Endodermal cell (in vitro differentiated cells): ENCODE measurements at places on chromosomes 7 and 10. TPM values are rescaled to one million over a fixed set of nuclear protein-coding genes. Genes with fewer than 3 reads are reported as not detected.
A peak's percentile ranks its signal among the peaks of the same experiment; 100 is the strongest.

Gene GPER1
- total RNA-seq, result 0.20 and 0.35 TPM in 2 replicates

Gene RHOBTB1
- total RNA-seq, result 5.6 and 6.8 TPM in 2 replicates

Gene KDM7A
- total RNA-seq, result 19.0 and 24.5 TPM in 2 replicates

Gene EMX2
- total RNA-seq, result 0.07 and 0.18 TPM in 2 replicates

- no peaks in the 10 kb centered on the region for H3K36me3 ChIP-seq
- no peak for DNase-seq
- H3K27ac ChIP-seq, result no peak overlapping the region
- H3K27me3 ChIP-seq, result no peaks in the 10 kb centered on the region
- no peaks in the 10 kb centered on the region for H3K4me1 ChIP-seq
These were observed 196.1 kb downstream of the GRID1 start for GRCh38 chr10:86170255-86171108.

DNA sequence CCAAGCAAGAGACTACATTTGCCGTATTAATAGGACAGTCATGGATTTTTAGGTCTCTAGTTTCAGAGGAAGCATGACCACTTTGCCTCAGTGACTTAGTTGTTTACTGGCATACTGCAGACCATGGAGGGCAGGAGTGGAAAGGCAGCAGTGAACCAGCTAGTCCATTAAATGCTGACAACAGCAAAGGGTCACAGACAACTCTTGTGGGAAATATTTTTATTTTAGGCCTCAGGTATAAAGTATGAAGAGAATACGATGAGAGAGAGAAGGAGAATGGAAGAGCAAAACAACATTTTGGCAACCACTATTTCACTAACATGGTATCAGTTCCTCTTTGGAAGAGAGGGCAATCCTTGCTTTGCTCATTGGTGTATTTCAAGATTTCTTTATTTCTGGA lies 118.0 kb downstream of the RELN start:
- H3K27me3 ChIP-seq, result no peaks in the 10 kb centered on the region
- H3K4me1 ChIP-seq, result no peaks in the 10 kb centered on the region
- no peak overlapping the region for H3K4me3 ChIP-seq
- no peaks in the 10 kb centered on the region for H3K36me3 ChIP-seq
- DNase-seq, result no peak

- H3K4me1 ChIP-seq, result peaks cover 10% of the 10 kb centered on the region
- no peaks in the 10 kb centered on the region for H3K27me3 ChIP-seq
- no peaks in the 10 kb centered on the region for H3K36me3 ChIP-seq
- no peak for DNase-seq
These were observed 28.1 kb upstream of the TRIL start for GRCh38 chr7:28986028-28986764.

DNA sequence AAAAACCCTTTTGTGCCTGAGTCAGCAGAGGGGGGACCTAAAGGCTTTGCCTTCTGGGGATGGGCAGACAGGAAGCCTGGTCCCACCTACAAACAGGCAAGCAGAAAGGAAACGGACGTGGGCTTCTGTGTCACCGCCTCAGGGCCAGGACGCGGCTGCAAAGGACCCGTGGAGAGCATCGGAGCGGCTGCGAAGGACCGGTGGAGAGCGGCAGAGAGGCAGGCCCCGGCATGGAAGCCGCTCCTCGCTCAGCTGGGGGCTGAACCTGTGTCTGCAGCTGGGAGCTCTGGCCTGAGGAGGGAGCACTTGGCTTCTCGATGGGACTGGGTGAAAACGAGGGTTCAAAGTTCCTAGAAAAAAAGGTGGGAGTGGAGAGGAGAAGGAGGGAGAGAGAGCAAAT lies 125.4 kb upstream of the PPP2R2D start:
- peak; percentile 88 for DNase-seq
- no peaks in the 10 kb centered on the region for H3K36me3 ChIP-seq
- no peak overlapping the region for H3K4me3 ChIP-seq
- no peaks in the 10 kb centered on the region for H3K27me3 ChIP-seq

DNA sequence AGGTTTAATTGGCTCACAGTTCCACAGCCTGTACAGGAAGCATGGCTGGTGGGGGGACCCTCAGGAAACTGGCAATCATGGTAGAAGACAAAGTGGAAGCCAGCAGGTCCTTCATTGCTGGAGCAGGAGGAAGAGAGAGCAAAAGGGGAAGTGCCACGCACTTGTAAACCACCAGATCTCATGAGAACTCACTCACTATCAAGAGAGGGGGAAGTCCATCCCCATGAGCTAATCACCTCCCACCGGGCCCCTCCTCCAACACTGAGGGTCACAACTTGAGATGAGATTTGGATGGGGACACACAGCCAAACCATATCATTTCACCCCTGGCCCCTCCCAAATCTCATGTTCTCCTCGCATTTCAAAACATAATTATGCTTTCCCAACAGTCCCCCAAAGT lies 171.9 kb upstream of the CACNA2D1 start:
- no peaks in the 10 kb centered on the region for H3K36me3 ChIP-seq
- no peak for DNase-seq
- H3K4me3 ChIP-seq, result no peak overlapping the region
- H3K27ac ChIP-seq, result no peak overlapping the region

- peaks cover 53% of the 10 kb centered on the region for H3K36me3 ChIP-seq
- no peaks in the 10 kb centered on the region for H3K4me1 ChIP-seq
- H3K27me3 ChIP-seq, result no peaks in the 10 kb centered on the region
- DNase-seq, result no peak
These were observed 11.3 kb downstream of the INSIG1 start for GRCh38 chr7:155309021-155309338.

GRCh38 chr7:32048970-32049491 lies 21.2 kb downstream of the PDE1C start:
- DNase-seq, result no peak
- H3K36me3 ChIP-seq, result no peaks in the 10 kb centered on the region
- H3K27ac ChIP-seq, result no peak overlapping the region
- H3K27me3 ChIP-seq, result no peaks in the 10 kb centered on the region
- H3K4me1 ChIP-seq, result no peaks in the 10 kb centered on the region

DNA sequence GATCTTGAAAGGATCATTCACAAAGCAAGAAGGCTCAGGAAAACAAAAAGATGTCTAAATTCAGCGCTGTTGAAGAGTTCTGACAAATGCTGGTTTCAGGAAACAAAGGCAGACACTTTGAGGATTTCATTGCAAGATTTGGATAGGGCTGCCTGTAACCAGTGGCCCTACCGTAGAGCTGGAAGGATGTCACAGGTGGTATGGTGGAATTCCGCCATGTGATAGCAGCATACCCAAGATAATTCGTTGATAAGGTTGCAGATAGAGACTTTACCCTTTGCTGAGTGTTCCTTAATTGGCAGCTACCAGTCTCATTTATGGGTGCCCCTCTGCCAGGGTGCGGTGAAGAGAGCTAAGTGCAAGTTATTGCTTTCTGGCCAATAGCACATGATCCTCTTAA lies 100.1 kb downstream of the WDR11 start:
- H3K36me3 ChIP-seq, result no peaks in the 10 kb centered on the region
- peak; percentile 55 for DNase-seq
- peaks cover 19% of the 10 kb centered on the region for H3K4me1 ChIP-seq
- H3K4me3 ChIP-seq, result peak overlapping the region; percentile 52
- H3K27me3 ChIP-seq, result peaks cover 11% of the 10 kb centered on the region
- H3K27ac ChIP-seq, result no peak overlapping the region

DNA sequence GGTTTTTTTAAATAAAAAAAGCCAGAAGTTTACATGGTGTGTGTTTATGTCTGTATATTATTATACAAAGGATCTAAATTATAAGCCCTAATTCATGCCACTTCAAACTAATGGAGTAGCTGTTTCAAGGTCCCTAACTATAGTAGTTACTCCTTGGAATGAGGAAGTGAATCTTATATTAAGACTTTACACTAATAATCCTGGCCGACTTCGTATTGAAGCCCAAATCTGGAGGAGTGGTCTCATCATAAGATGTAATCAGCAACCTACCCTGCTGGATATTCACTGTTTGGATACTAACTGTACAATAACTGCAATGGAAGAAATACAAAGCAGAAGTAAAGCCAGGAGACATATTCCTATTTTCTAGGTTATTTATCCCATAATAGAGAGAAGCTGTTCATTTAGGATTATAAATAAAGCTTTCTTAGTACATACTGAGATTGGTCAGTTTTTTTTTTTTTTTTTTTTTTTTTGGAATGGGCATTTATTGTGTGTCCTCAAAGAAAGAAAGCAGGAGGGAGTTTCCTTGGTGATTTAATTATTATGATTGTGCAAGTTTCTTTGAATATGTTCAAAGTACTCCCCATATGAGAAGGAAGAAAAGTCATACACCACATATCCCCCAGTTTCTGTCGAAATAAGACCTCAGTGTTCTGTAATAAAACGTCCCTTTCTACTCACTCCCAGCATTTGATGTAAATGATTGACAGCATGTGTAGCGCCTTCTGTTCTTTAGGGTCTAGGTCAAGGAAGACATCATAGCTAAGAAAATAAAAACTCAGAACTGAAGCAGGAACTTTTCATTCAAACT lies 397.8 kb downstream of the EXOC4 start:
- no peak overlapping the region for H3K4me3 ChIP-seq
- H3K4me1 ChIP-seq, result no peaks in the 10 kb centered on the region
- DNase-seq, result no peak

DNA sequence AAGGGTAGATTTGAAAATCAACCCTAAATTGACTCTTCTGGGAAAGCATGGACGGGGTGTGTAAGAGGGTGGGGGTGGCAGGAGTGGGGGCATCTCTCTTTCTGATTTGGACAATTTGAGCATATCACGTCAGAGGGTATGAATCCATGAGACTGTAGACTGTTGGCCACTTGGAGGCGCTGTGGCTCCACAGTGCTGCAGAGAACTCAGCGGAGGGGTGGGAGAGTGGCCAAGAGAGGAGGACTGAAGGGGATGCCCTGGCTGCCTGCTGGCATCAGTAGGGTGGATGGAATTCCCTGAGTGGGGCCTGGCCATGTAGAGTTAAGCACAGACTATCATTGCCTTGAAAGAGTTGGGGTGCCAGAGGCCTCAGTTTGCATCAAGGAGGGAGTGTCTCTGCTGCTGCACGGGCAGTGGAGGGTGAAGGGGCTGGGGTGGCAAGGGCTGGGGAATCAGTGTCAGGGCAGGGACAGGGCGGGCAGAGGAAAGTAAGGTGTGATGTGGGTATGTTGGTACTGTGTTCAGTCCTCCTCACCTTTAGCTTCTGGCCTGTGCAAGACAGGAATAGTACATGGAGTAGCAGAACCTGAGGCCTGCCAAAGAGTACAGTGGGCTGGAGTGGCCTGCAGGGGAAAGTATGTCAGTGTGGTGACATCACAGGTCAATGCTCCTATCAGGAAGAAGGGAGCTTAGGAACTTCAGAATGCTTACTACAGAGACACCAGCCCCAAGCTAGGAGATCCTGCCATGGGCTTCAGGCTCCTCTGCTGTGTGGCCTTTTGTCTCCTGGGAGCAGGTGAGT lies 133.5 kb upstream of the PRSS58 start:
- H3K4me1 ChIP-seq, result no peaks in the 10 kb centered on the region
- no peak overlapping the region for H3K4me3 ChIP-seq
- peak; percentile 92 for DNase-seq

DNA sequence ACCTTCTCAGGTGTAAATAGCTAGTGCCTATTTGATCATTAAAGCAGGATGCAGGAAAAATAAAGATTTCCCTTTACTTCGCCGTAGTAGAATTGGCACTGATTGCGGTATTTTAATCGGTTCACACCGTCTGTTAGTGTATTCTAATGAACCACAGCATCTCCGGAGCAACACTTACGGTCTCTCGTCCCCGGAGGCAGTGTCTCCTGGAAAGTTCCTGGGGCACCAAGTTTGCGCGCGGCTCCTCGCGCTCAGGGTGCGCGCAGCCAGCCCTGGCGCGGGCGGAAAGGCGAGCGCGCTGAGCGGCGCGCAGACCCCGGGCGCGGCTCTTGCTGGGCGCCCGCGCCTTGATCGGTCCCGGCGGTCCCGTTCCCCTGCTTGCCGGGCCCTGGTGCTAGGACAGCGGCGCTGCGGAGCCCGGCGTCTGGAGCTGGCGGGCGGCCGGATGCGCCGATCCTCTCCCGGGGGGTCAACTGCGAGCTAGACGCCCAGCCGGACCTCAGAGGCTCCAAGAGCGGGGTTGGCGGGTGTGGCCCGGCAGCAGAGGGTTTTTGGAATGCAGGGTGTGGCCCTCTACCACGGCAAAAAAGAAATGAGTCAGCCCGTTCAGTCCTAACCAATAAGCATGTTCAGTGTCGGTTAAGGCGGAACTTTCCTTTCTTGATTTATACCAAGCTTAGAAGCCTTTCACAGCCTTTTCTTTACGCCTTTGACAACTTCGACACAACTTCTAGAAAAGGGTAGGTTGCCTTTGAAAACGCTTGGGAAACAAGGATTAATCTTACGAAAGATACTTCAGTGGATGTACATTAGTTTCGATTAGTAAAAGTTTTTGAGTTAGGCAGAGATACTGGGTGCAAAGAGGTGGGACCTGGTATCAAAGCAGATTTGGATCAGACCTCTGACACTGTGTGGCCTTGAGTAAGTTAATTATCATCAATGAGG lies 166.8 kb upstream of the ASAH2 start:
- peak overlapping the region; percentile 88 for H3K4me3 ChIP-seq
- no peak overlapping the region for H3K27ac ChIP-seq
- DNase-seq, result peak; percentile 87
- H3K36me3 ChIP-seq, result no peaks in the 10 kb centered on the region
- H3K4me1 ChIP-seq, result no peaks in the 10 kb centered on the region

GRCh38 chr7:129502708-129503685 lies 666 bp downstream of the SMKR1 start:
- no peaks in the 10 kb centered on the region for H3K4me1 ChIP-seq
- no peaks in the 10 kb centered on the region for H3K36me3 ChIP-seq
- peaks cover 29% of the 10 kb centered on the region for H3K27me3 ChIP-seq
- H3K27ac ChIP-seq, result no peak overlapping the region
- DNase-seq, result peak; percentile 78
- peak overlapping the region; percentile 72 for H3K4me3 ChIP-seq

DNA sequence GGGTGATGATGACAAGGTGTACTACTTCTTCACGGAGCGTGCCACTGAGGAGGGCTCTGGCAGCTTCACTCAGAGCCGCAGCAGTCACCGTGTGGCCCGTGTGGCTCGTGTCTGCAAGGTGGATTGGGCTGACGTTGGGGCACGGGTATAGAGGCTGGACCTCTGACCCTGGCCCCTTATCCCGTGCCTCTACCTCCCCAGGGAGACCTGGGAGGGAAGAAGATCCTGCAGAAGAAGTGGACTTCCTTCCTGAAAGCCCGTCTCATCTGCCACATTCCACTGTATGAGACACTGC lies 8.4 kb downstream of the MRPL43 start:
- H3K36me3 ChIP-seq, result peaks cover 25% of the 10 kb centered on the region
- H3K27ac ChIP-seq, result no peak overlapping the region
- H3K4me3 ChIP-seq, result no peak overlapping the region
- no peak for DNase-seq
- H3K4me1 ChIP-seq, result no peaks in the 10 kb centered on the region

GRCh38 chr7:91055219-91055618 lies 209.0 kb upstream of the FZD1 start:
- H3K36me3 ChIP-seq, result no peaks in the 10 kb centered on the region
- no peaks in the 10 kb centered on the region for H3K4me1 ChIP-seq
- H3K27me3 ChIP-seq, result peaks cover 5% of the 10 kb centered on the region
- H3K4me3 ChIP-seq, result no peak overlapping the region
- DNase-seq, result no peak

- H3K27me3 ChIP-seq, result no peaks in the 10 kb centered on the region
- DNase-seq, result no peak
- no peak overlapping the region for H3K27ac ChIP-seq
- no peak overlapping the region for H3K4me3 ChIP-seq
These were observed 221.1 kb downstream of the KCNMA1 start for GRCh38 chr10:77416311-77417135.

- no peak overlapping the region for H3K27ac ChIP-seq
- no peaks in the 10 kb centered on the region for H3K36me3 ChIP-seq
- no peak for DNase-seq
- no peaks in the 10 kb centered on the region for H3K4me1 ChIP-seq
These were observed 23.9 kb upstream of the PNLIPRP3 start for GRCh38 chr10:116403740-116404250.
